ENCODE measurements at places on chromosomes 4 and X.

DNA sequence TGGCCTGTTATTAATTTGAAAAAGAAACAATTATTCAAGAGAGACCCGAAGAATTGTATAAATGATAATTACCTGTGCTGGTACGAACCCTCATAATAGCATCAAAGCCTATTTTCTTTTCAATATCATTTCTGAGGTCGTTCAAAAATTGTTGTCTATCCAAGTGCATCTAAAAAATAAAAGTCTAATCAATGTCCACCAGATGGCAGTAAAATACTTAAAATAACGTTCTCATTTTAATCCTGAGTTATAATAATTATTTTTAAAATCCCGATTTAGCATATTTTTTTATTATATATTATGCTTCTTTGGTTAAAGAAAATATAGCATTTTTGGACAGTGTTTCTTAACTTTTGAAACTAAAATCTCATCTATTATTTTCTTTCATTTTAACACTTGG, 55.7 kb downstream of the METTL14 start:
- DNase-seq: no peak

- DNase-seq: no peak
Measured at GRCh38 chr4:20217521-20217920, 34.2 kb upstream of the SLIT2 start.

GRCh38 chr4:41939016-41939626, 3.9 kb downstream of the TMEM33 start:
- DNase-seq: no peak

GRCh38 chrX:12949927-12950656, 24.8 kb upstream of the TMSB4X start:
- peak; percentile 74 for DNase-seq

- DNase-seq: no peak
Measured at GRCh38 chrX:2696698-2697215, 5.7 kb downstream of the CD99 start.

DNA sequence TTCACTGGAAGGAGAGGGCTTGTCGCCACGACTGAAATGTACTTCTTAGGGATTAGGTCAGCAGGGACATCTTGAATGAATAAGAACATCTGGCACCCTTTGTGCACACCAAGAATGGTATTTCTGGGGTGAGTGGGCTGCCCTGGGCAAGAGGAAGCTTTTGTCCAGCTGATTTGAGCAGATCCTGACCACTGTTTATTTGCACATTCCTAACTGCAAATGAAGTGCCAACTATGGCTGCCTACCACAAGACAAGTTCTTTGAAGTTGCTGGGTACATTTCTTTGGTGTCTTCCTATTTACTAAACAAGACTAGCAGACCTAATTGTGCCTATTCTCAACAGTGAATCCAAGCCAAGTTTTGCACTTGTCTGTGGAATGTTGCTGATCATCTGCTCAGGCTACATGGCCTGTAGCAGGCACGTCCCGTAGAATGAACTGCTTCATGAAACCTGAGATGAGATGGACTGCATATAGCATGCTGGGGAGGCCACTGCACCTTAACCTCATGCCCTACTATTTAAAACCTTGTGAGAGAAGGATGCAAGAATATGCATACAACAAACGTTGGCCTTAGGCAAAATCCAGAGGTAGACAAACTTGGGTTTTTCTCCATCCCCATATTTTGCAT, 45.0 kb downstream of the PIR start:
- DNase-seq: no peak

DNA sequence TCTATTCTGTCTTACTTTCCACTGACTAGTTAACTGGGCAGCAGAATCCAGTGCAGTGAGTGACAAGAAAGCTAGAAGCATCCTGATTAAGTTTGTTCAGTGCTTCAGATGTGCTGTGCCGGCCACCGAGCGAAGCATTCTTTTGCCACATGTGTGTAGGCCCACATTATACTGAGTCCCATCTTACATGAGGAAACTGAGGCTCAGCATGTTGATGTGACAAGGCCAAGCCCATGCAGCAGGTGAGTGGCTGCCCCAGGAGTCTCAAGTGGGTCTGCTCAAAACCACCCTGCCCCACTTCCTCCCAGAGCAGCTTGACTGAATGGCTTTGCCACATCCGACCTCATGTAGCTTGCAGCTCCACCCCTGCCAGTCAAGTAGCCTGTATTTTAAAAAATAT, 50.5 kb downstream of the RHOH start:
- no peak for DNase-seq

DNA sequence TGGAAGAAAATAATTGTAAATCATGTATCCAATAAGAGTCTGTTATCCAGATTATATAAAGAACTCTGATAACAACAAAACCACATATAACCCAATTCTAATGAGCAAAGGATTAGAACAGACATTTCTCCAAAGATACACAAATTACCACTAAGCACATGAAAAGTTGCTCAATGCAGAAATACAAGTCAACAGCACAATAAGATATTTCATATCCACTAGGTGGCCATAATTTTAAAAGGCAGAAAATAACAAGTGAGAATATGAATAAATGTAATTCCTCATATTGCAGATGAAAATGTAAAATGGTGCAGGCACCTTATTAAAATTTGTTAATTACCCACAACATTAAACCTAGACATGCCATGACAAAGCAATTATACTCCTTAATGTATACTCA, 73.9 kb upstream of the ZCCHC13 start:
- no peak for DNase-seq

GRCh38 chrX:10634392-10635161, 14.2 kb upstream of the MID1 start:
- no peak for DNase-seq

DNA sequence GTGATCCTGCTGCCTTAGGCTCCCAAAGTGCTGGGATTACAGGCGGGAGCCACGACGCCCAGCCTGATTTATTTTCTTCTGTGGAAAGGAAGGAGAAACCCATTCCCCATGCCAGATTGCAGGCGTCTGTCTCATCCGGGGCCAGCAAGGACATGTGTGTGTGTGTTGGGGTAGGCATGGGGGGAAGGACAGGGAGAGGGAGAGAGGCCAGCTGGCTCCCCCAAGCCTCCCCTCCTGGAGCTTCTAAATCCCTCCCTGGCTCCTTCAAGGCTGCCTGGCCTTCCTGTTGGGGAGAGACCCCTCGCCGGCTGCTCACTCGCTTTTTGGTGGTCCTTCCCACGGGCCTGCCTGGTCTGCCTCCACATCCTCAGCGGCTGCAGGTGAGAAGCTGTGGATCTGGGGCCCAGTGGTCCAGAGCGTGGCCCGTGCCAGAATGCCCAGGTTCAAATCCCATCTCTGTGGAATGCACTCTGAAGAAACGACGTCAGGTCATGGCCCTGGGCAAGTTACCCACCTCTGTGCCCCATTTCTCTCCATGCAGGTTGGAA, 1.3 kb upstream of the PLXNB3 start:
- DNase-seq: no peak

GRCh38 chr4:139020384-139020783, 4.8 kb downstream of the NOCT start:
- no peak for DNase-seq

DNA sequence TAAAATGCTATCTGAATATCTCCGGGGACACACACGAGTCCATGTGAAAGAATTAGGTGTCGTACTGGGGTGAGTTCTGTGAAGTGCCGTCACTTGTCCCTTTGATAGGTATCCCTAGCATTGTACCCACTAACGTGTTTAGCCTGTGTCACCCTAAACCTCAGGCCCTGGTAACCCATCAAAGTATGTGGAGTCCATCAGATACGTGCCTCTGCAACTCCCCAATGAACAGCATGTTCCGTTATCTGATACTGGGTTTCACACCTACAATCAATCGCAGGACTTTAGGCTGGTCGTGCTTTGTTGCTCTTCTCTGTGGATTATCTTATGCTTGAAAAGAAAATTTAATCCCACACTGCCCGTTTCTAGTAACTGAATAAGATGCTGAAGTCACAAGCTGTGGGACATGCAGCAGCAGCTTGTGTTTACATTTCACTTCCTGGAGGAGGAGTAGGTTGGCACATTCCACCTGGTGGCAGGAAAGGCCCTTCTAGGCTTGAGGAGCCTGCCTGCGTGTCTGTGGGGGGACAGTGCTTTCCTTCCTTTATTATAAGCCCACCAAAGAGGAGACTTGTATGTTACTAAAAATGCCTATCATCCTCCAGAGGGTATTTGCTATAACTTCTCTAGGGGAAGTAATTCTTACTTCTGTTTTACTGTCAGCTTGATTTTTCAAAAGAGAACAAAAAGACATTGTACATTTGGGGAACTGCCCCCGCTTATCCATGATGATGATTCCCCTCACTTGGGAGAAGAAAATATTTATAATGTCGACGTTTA, 127.2 kb downstream of the FNIP2 start:
- DNase-seq: no peak

- no peak for DNase-seq
Measured at GRCh38 chr4:99918656-99919055, 24.4 kb upstream of the LAMTOR3 start.

DNA sequence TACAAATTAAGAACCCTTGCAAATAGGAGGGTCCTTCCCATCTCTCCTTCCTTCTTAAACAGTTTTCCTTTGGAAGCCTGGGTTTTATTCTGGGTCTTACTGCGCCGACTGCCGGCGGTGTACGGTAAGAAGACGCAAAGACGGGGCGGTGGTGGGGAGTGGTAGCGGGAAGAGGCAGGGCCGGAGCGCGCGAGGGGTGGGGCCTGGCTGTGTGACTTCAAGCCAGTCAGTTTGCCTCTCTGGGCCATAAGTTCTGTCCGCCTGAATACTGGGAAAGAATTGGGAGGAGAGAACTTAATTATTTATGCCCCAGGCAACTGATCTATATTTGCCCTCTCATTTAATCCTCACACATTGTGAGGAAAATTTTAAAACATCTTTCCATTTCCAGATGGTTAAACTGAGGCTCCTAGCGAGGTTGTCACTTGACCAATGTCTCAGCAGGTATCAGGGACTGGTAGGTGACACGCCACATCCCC, 726 bp upstream of the KANTR start:
- no peak for DNase-seq

- no peak for DNase-seq
Measured at GRCh38 chr4:20474119-20474518, 222.4 kb downstream of the SLIT2 start.

- DNase-seq: no peak
Measured at GRCh38 chrX:130885996-130886395, 17.0 kb downstream of the ENOX2 start.

- no peak for DNase-seq
Measured at GRCh38 chr4:157320092-157320491, 99.6 kb downstream of the GRIA2 start.

DNA sequence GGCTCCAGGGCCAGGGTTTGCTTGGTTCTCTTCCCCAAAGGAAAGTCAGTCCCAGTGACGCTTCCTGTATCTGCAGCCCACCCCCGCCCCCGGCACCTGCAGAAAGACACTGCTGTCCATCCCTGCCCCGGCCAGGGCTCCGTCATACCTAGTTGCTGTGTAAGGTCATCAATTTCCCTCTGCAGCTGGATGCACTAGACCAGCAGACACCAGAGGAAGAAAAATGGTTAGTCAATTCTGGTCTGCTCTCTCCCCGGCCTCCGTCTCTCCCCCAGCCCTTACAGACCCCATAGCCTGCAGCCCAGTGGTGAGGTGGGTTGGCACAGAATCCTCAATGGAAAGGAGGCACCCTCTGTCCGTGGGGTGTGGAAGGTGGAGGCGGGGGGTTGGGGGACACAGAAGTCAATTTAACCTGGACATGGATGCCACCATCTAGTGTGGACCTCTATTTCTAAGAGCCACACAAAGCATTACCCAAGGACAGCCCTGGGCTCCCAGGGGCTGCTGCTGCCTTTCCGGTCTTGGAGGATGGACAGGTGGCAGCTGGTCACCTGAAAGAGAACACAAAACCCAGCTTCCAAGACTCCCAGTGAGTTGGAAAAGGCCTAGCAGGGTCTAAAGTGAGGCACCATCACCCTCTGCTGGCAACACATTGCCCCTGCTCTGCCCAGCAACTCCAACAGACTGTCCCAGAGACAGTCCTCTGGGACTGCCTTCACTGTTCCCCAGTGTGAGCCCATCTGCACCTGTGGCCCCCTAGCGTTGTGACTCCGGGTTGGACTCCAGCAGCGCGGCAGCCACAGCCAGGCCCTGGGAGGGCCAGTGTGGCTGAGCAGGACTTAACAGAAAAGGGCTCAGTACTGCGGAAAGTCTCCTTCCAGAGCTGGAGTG, 40.2 kb upstream of the NHSL2 start:
- DNase-seq: no peak

DNA sequence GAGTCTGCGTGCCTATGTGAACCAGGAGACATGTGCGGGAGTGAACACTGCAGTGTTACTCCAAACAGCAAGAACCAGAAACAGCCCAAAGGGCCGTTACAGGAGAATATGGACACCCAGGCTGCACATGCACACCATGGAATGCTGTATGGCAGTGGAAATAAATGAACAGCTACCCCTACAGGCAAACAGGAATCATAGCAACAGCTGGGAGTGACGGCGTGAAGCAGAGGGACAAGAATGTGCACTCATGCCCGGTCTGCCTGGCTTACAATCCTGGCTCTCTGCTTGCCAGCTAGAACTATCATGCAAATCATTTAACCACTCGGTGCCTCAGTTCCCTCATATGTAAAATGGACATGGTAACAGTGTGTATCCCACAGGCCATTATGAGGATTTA, 16.6 kb downstream of the GPKOW start:
- peak; percentile 28 for DNase-seq

- DNase-seq: no peak
Measured at GRCh38 chrX:101429934-101430333, 21.9 kb downstream of the HNRNPH2 start.

GRCh38 chr4:182257503-182257902, 14.3 kb downstream of the TENM3 start:
- DNase-seq: no peak

GRCh38 chrX:117957128-117957527, 159.5 kb downstream of the KLHL13 start:
- no peak for DNase-seq

DNA sequence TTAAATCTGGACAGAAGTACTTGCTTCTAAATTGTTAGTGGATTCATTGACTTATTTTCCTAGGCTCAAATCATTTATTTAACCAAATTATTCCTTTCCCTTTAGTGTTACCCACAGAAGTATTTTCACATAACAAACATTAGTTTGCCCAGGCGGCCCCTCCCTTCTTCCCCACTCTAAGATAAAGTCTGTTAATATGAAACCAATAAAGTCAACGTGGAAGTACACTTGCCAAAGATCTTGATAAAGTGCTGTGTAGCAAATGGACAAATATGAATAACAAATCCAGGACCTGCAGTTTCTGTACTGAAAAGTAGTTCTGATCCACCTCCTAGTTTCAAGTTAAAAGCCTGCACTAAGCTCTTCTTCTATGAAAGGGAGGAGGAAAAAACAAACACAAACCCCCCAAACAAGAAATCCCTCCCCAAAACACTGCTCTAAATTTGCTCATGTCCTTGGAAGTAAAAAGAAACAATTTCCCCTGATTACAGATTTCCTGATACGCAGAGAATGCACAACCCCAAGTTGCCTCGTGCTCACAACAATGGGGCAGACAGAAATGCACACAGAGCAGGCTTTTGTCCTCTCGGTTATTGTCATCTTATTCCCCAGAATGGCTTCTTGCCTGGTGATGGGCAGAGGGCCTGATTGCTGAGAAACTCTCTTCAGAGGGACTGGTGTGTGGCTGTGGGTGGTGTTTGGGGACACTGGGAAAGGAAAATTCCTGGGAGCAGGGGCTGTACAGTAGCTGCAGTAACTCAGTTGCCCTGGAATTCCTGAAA, 23.2 kb downstream of the TMSB4X start:
- DNase-seq: peak; percentile 49
